Hematopoietic multipotent progenitor cell treated with erythropoietin and hydrocortisone succinate and interleukin-3 and kit ligand, for 17 days (in vitro differentiated cells): ENCODE measurements at places on chromosomes 3 and 15.

- no peak for DNase-seq
Measured at GRCh38 chr3:146561879-146562278, 17.5 kb upstream of the PLSCR1 start.

- DNase-seq, result no peak
Measured at GRCh38 chr15:94057305-94057704, 174.1 kb upstream of the MCTP2 start.

DNA sequence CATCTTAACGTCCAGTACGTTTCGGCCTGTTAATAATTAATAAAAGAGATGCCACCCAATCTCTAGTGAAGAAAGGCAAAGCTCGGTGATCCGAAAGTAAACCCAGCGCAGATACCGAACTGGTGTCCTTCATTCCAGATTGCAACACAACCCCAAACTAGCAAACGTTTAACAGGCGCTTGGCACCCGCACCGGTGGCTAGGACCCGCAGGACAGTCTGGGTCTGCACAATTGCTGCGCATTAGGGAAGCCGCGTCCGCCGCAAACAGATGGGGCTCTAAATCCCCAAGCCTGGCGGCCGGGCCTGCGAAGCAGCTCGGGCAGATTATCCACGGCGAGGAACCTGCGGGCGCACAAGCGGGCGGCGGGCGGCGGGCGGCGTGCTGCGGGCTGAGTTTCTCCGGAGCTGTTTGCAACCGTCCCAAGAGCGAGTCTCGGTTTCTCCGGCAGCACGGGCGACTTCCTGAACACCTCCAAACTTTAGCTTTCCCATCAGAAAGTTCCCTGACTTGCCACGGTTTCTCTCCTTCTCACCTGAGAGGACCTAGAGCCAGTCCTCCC lies 112.1 kb upstream of the ICE2 start:
- no peak for DNase-seq

GRCh38 chr3:140152851-140153639 lies 218.1 kb downstream of the CLSTN2 start:
- DNase-seq, result no peak

DNA sequence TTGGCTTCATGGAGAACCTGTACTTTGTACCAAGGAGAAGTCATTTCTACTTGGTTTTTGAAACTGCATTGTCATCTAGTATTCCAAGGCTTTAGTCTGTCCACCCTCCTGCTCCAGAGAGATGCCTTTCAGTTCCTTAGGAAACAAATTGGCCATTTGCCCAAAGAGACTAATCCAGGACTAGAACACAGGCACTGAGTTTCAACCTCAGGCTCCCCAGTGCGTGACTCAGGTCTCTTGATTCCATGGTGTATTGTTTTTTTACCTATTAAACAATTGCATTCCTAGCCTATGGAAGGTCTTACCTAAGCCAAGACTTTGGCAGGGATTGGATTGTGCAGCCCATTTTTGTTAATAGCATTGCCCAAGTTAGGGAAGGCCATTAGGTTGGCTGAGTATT lies 214.8 kb upstream of the CTDSPL start:
- DNase-seq, result no peak

DNA sequence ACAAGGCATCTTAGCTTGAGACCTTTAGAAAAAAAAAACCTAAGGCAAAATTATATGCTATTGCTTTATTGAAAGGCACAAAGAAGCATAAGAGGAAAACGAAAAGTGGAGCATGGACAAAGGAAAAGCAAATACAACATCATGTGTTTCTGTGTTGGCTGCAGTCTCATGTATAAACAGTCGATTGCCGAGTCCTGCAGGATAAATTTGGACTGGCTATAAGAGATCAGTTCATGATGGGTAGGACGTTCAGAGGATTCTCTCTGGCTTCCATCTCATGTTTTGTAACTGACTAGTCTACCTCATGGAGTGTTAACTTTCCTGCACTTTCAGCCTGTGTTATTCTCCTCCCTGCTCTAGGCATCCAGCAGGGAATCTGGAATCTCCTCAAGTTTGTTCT lies 21.9 kb upstream of the CCDC50 start:
- DNase-seq, result no peak
